ENCODE measurements at places on chromosomes 3 and 15.

GRCh38 chr15:77860071-77860691, 217.3 kb downstream of the TBC1D2B start:
- no peak for DNase-seq

DNA sequence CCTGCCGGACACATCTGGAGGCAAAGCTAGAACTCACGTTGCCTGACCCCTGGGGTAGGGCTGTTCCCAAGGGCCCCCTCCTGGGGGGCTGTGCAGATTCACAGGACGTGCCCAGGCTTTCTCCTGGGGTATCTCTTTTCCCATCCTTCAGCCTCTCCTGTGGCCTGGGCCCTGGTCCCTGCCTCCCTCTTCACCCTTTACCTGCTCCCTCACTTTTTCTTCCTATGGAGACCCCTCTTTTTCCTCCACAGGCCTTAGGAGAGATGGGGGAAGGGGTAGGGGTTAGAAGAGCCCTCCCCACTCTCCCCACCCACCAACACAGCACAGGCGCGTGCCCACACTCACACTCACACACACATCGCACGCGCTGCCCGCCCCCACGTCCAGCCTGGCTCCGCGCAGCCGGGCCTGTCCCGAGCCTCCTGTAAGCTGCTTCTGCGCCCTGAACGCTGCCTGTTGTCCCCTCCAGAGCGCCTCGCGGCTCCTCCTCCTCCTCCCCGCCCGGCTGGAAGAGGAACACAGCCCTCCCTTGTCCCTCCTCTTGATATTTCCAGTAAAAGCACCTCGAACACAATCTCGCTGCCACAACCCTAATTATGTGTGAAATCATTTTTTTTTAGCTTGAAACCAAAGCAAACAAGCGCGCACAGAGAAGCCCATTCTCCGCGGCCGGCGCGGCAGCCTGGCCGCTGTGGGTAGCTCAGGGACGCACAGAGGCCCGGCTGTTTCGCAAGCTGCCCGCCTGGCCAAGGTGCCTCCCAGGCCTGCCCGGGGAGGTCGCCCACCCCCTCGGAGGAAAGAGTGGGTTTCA, 33.9 kb upstream of the ACAN start:
- DNase-seq: peak; percentile 87

DNA sequence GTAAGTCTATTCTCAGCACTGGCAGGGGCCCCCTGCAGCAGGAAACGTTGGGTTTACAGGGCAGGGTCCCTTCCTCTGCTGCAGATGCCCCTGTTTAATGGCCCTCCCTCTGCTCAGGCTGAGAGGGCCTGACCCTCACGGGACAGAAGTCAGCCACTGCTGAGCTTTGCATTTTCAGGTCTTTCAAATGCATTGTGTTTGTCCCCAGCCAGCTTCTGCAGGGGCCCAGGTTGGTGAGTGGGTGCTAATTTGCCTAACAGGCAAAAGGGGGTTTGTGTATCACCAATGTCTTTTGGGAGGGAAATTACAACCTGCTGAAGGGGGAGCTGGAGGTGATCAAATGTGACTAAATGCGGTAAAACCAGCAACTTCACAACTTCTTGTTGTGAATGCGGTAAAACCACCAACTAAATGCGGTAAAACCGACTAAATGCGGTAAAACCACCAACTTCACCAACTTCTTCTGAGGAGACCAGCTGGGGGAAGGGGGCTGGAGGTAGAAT, 44.8 kb upstream of the UBE2E1 start:
- no peak for DNase-seq

DNA sequence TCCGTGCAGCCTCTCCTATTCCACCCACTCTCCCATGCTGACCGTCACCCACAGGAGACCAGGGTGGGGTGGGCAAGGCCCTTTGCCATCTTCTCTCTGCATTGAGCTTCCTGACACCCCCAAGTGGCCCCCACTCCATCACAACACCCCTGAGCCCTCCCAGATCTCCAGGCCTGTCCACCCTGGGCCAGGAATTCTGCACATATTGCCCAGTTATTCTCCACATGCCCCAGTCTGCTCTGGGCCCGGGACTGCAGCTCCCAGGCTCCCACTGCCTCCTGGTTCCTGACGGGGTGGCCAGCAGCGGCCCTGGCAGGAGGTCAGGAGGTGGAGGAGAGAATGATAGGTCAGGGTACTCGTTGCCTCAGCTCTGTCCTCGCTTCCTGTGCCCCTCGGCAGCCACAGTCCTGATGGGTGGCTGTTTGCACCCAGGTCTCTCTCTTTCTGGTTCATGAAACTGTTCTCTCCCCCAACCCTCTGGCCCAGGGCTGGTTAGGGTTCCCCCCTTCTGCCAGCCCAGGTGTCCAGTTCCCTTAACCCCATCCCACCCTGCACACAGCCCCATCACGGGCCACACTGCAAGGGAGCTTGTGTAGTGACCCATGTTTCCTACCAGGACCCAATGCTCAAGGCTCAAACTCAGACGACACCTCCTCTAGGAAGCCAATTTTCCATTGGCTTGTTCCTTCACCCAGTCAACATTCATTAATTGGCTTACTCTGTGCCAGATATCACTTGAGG, 47.3 kb downstream of the IQSEC1 start:
- no peak for DNase-seq

GRCh38 chr15:52563501-52564060, 5.2 kb downstream of the ARPP19 start:
- peak; percentile 60 for DNase-seq

GRCh38 chr3:138394156-138394555, 40.3 kb upstream of the ESYT3 start:
- DNase-seq: no peak

DNA sequence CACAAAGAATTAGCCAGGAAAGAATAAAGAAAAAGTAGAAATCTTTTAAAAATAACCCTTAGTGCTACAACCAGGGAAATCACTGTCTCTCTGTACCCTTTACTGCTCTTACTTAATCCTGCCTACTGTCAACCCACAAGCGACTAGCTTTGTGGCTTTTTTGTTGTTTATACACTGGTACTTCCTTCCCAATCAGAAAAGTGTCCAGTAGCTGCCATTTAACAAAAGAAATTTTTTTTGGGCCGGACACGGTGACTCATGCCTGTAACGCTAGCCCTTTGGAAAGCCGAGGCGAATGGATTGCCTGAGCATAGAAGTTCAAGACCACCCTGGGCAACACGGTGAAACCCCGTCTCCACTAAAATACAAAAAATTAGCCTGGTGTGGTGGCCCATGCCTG, 13.8 kb upstream of the FAM219B start:
- no peak for DNase-seq

GRCh38 chr3:12205171-12205570, 46.5 kb upstream of the TIMP4 start:
- DNase-seq: no peak

- peak; percentile 11 for DNase-seq
These were observed 34.4 kb upstream of the MEIS2 start for GRCh38 chr15:37134699-37135131.

- DNase-seq: no peak
These were observed 65.0 kb downstream of the AAGAB start for GRCh38 chr15:67189326-67190051.

DNA sequence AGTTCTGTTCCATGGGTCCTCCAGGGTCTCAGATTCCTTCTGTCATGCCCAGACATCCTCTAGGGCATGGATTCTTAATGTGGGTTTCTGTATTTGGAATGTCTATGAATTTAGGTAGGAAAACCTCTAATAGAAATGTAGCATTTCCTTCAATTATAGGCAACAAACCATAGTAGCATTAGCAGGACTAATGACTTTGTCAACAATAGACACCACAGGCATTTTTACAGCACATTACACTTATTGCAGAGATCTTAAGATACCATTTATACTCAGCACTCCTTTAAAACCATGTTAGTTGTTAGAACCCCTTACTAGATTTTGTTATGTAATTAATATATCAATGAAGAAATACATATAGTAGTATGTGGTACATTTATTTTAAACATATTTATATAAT, 77.8 kb upstream of the TBC1D5 start:
- no peak for DNase-seq

- DNase-seq: no peak
These were observed 47.1 kb downstream of the IDH2 start for GRCh38 chr15:90055182-90055581.

- DNase-seq: no peak
These were observed 668 bp downstream of the THRB start for GRCh38 chr3:24493746-24494617.

- DNase-seq: no peak
These were observed 29.5 kb downstream of the CTDSPL start for GRCh38 chr3:37891227-37891626.

DNA sequence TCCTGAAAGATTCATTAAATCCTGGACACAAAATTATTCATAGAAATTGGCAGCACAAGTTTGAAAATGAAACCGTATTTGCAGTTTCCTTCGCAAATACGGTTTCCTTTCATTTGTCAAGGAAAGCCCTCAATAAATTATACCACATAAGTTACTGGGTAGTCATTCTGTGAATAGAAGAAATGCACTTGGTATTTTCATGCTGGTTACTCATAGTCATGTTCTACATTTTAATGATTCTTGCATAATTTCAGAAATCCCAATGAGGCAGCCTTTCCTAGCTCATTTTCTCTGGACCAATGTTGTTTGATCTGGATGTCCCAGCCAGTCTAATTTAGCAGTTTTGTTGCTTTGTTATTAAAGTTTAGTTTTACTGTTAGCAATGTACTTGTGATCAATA, 43.2 kb downstream of the MINAR1 start:
- peak; percentile 1 for DNase-seq

GRCh38 chr15:78247911-78248310, 13.5 kb upstream of the ACSBG1 start:
- no peak for DNase-seq

DNA sequence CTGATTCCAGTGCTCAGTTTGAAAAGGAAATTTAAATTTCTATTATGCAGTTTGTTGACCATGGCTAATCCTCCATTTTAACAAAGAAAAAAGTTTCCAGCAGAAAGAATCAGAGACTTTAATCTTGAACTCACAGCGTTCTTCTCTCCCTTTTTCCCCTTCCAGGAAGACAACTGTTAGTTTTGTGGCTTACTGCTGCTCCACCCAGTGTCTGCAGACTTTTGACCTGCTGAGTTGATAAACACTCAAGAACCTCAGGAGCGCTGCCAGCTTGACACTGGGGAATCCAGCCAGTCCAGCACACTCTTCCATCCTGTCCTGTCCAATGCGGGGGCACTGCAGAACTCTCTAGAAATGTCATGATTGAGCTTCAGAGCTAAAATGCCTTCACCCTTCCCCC, 134.6 kb downstream of the LRRC28 start:
- DNase-seq: no peak

- no peak for DNase-seq
These were observed 39.6 kb upstream of the ITGA11 start for GRCh38 chr15:68471541-68471940.

DNA sequence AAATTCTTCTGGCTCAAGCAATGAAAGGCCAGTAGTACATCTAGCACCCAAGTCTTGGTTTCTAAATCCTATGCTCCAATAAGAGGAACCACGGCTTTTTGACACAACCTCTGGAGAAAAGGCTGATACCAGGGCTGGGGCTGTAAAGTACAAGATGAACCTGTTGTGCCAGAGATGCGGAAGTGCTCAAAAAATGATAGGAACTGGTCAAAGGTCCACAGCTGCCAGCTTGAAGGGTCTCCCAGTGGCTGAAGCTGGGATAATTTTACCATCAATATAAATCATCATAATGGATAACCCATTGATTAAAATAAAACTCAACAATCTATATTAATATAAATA, 558 bp upstream of the NCEH1 start:
- no peak for DNase-seq

DNA sequence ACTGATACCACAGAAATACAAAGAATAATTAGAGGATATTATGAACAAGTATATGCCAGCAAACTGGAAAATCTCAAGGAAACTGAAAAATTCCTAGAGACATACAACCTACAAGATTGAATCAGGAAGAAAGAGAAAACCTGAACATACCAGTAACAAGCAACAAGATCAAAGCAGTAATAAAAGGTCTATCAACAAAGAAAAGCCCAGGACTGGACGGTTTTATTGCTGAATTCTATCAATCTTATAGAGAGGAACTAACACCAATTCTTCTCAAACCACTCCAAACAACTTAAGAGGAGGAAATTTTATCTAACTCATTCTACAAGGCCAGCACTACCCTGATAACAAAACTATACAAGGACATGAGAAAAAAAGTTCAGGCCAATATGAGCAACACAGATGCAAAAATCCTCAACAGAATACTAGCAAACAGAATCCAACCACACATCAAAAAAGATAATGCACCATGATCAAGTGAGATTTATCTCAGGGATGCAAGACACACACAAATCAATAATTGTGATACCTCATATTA, 71.1 kb upstream of the IMPG2 start:
- no peak for DNase-seq

- no peak for DNase-seq
These were observed 54.8 kb downstream of the PAK2 start for GRCh38 chr3:196794467-196794866.

DNA sequence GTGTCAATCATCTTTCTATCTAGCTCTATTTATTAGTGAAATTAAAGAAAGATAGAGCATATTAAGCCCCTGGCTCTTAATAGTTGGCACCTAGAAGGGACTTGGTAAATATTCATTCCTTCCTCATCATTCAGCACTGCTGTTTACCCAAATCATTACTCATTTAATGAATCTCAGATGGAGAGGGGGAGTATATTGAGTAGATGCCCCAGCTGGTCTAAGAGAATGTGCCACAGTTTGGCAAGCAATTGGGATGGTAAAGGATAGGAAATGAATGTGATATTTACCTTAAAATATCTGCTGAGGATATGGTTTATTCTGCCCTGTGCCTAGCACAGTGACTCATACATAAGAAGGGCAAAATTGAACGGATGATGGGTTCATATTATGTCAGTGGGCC, 6.0 kb downstream of the IL1RAP start:
- DNase-seq: no peak

DNA sequence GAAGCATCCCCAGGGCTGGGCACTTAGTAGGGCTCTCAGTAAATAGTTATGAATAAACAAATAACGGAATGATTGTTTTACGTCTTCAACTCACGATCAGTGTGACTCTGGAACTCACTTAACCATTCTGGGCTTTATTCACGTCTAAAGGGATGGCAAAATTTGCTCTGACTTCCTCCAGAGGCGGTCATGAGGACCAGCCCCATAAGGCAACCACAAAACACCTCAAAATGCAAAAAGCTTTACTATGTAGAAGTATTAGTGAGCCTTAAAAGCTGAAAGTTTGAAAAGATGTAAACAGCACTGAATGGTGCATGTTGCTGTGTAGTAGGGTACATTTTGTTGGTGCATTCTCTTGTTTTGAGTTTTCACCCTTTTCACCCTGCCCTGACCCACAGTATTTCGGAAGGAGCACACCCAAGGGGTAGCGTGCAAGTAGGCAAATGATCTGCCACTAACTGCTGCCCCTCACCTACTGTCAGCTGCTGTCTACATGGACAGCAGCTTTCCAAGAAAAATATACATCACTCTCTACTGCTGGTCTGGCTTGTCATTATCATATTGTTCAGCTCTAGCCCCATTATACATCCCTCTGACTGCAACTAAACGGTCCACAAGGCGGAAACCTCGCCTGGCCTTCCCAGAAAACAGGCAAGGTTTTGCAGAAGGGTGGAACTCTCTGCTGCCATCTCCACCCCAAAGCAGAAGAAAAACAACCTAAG, 308.5 kb upstream of the PROK2 start:
- no peak for DNase-seq

All from foreskin melanocyte (primary cell).